ENCODE measurements at places on chromosomes 12 and 14.

DNA sequence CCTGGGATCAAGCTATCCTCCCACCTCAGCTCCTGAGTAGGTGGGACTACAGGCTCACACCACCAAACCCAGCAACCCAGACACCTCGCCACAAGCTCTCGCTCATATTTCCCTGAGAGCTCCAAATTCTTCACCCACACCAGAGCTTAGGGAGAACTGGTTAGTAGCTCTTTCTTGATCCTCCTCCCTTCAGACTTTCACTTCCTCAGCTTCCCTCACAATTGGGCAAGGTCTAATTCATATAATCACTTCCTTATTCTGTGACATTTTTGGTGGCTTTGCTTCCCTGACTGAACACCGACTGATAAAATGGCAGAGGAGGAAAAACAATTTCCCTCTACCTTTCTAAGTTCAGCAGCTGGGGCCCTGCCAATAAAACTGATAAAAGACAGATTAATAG, 88.5 kb downstream of the GXYLT1 start:
- no peak for DNase-seq

- DNase-seq: no peak
Measured at GRCh38 chr12:52215587-52216031, 17.4 kb upstream of the KRT7 start.

- no peak for DNase-seq
Measured at GRCh38 chr14:38208618-38209562, 1.2 kb downstream of the SSTR1 start.

GRCh38 chr14:101713621-101714349, 47.7 kb upstream of the PPP2R5C start:
- no peak for DNase-seq

- no peak for DNase-seq
Measured at GRCh38 chr12:116484807-116485206, 74.4 kb upstream of the MAP1LC3B2 start.

DNA sequence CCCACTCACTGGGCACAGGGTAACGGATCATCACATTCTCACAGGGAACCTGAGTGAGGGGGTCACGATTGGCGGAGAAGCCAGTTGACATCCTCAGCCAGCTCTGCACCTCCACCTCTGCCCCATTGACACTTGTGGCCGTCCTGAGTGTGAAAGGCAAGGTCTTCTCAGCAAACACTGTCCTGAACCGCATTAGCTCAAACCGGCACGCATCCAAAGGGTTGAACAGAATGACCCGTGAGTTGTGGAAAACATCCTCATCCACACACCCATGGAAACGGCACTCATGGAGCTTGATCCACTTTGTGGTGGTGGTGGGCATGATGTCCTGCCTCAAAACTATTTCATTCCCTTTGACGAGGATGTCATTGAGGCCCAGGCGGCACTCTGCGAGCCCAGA, 56.3 kb upstream of the GTF2A1 start:
- no peak for DNase-seq

- no peak for DNase-seq
Measured at GRCh38 chr12:17035372-17035771, 429.4 kb upstream of the LMO3 start.

GRCh38 chr12:111298582-111299436, 70.1 kb downstream of the PHETA1 start:
- peak; percentile 39 for DNase-seq

DNA sequence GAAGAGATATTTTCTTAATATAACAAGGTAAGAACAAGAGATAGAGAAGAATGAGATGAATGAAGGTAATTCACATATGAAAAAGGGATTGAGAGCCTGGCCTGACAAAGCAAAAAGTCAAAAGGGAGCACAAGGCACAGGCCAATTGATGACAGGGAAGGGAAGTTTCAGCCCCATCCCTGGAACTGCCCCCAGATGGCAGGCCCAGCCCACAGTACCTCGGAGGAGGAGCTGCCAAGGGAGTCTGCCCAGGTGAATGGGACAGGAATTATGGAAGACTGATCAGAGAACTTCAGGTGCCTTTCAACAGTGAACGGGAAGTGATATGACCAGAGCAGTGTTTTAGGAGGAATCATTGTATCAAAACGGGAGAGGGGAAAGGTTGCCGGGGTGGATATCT, 15.7 kb downstream of the SNRPF start:
- DNase-seq: no peak

DNA sequence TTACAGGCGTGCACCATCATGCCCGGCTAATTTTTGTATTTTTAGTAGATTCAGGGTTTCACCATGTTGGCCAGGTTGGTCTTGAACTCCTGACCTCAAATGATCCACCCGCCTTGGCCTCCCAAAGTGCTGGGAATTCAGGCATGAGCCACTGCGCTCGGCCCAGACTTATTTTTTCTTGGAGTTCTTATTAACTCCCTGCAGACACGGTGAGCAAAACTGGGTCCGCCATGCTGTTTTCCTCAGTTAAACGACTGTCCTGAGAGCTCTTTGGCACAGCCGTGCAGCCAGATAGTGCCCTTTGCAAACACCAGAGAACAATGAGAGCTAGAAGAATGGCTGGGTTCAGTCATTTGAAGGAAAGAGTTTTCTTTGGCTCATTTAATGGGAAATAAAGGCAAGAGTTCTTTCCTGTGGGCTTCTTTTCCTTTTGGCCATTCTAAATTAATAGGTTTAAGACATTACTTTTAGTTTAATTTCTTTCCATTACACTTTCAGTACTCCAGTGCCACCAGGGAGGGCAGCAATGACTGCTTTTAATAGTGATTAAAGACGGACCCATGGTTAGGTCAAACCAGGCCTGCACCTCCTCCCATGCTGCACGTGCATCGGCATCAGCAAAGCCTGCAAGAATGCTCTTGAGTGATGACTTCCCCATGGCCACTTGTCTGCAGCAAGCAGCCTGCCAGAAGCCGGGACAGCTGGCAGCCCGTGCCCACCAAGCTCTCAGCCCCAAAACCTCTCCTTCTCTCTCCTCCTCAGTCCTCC, 60.7 kb downstream of the VCPKMT start:
- no peak for DNase-seq

- peak; percentile 25 for DNase-seq
Measured at GRCh38 chr12:122079033-122079531, 526 bp downstream of the MLXIP start.

DNA sequence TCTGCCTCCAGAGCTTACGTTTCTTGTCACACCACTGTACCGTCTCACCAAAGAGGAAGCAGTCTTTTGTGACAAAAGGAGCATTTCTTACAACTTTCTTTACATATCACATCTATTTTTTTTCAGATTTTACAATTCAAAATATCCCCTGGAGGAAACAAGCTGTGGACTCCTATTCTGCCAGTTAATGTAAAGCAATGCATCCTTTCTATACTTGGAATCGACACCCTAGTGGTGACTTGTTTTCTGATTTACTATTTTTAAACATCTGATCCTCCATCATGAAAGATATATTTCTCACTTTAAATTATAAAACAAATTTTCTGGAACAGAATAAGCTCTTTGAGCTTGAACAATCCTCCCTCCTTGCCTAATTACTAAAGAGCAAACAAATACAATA, 34.8 kb downstream of the AICDA start:
- no peak for DNase-seq

DNA sequence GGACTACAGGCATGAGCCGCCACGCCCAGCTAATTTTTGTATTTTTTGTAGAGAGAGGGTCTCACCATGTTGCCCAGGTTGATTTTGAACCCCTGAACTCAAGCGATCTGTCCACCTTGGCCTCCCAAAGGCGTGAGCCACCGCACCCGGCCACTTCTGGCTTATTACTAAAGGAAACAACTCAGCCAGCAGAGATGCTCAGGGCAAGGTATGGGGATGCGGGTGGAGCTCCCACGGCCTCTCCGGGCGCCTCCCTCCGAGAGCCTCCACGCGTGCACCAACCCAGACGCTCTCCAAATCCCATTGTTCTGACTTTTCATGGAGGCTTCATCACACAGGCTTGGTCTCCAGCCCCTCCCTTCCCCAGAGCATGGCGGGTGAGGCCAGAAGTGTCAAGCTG, 6.1 kb upstream of the GPR132 start:
- DNase-seq: no peak

- no peak for DNase-seq
Measured at GRCh38 chr14:75236467-75236866, 42.2 kb upstream of the FOS start.

GRCh38 chr12:68422956-68423574, 90.9 kb upstream of the MDM1 start:
- DNase-seq: no peak

DNA sequence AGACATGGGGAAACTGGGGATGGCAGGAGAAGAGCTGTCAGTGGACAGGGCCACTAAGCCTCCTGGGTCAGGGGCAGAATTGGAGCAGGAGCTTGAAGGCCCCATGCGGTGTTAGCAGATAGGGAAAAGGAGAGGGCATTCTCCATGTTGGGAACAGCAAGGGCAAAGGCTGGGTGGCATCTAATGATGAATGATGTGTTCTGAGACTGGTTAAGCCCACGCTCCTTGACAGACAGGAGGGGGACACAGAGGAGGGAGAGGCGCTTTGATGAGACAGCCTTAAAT, 63.0 kb downstream of the CLMN start:
- DNase-seq: no peak

DNA sequence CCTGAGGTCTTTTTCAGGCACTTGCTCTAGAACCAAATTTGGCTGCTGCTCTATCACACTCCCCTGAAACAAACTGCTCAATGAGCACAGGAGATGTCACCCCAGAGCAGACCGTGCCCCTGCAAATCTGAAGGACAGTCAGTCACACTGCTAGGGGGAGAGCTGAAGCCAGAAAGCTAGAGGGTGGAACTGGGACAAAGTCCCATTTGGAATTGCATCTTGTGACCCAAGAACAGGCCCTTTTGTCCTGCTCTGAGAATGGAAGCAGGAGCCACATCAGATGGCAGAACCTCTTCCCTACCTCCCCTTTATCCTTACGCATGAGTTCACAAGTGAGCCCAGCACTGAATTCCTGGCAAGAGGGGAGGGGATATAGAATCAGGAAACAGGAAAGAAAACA, 64.7 kb downstream of the MAP3K9 start:
- DNase-seq: no peak

DNA sequence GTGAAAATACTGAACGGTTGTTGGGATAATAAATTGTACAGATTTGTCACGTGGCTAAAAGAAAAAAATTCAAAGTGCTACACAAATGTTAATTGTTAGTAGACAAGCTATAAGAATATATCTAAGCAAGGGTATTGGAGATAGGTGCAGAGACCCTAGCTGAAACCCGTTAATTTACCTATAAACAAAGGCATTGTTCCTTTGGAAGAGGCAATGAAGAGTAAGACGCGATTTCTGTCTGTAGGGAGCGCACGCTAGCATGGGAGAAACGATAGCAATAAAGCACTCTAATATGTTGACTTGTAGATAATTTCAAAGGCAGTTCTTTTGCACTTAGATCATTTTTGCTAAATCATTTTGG, 565 bp downstream of the CCDC77 start:
- no peak for DNase-seq

GRCh38 chr12:27971606-27972005, 927 bp downstream of the PTHLH start:
- no peak for DNase-seq

GRCh38 chr12:87827638-87828264, 201.4 kb downstream of the C12orf50 start:
- DNase-seq: no peak

DNA sequence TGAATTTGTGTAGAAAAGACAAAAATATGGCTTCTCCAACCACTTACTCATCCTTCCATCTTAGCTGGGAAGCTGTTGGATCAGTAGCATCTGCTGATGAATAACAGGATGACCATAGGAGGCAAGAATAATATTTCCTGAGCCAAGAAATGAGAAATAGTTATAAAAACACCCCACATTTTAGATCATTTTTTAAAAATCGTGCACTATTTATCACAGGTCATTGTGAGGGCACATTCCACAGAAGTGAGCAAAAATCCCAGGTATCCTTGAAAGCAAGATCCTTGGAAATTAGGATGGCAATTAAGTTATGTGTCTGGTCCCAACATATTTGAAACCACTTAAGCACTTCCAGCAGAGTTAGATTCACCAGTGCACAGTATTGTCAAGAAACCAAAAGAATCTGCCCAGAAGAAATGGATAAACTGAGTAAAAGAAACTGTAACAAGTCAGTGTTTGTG, 8.4 kb downstream of the FAR2 start:
- no peak for DNase-seq

- DNase-seq: no peak
Measured at GRCh38 chr12:29743077-29743476, 40.7 kb downstream of the TMTC1 start.

DNA sequence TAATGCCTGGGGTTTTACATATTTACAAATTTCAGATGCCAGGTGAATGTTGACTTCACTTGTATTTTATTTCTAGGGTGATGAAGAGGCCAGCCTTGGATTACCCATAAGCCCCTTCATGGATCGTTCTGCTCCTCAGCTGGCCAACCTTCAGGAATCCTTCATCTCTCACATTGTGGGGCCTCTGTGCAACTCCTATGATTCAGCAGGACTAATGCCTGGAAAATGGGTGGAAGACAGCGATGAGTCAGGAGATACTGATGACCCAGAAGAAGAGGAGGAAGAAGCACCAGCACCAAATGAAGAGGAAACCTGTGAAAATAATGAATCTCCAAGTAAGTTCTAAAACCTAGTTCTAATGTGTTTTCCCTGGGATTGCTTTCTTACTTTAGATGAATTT, 41.3 kb upstream of the SLCO1C1 start:
- no peak for DNase-seq

DNA sequence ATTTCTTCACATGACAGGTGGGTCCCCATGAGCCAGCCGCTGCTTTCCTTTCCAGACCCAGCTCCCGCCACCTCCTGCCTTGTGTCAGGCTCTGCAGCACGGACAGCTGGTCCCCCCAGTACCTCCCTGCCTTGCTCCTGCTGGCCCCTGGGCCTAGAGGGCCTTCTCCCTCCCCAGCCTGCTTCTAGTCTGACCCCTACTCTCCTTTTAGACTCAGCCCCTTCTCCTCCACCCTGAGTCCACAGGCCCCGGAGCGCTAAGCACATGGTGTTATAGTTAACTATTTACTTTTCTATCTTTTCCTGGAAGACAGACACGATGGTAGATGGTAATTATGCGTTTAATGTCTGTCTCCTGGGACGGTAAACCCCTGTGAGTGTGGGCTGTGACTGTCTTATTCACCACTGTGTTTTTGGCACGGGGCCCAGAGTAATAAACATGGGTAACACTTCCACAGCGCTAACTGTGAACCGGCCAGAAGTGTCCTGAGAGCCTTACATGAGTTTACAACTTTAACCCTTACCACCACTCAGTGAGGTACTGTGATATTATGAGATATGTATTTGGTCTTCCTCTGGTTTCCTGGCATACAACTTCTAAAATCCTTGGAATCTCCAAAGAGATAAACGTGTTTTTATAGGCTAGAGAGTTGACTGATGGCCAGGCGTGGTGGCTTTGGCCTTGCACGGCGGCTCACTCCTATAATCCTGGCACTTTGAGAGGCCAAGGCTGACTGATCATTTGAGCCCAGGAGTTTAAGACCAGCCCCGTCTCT, 41.2 kb downstream of the DGLUCY start:
- DNase-seq: no peak

- no peak for DNase-seq
Measured at GRCh38 chr12:53174881-53175491, 5.5 kb upstream of the ZNF740 start.

Measured in activated T-cell treated with anti-CD3 and anti-CD28 coated beads for 48 hours (primary cell).